ENCODE measurements at places on chromosomes 3 and 15.

- no peak for DNase-seq
These were observed 165.4 kb upstream of the TOPAZ1 start for GRCh38 chr3:44076221-44076829.

DNA sequence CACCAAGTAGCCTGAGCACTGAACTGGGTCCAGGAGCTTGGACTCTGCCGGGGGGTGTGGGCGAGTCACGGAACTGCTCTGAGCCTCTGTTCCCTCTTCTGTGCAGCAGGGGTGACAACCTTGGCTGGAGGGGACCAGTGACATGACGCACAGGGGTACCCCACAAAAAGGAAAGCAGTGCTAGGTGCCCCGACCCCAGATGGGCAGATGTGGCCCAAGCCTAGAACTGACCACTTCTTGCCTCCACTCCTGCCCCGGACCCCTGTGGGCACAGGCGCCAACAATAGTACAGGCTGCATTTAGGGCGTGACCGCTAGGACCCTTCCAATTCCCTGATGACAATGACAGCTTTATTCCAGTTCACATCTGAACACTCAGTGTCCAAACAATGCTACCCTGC lies 255.9 kb upstream of the LYSMD4 start:
- DNase-seq: no peak

GRCh38 chr3:126911162-126912026 lies 71.5 kb upstream of the PLXNA1 start:
- peak; percentile 65 for DNase-seq

DNA sequence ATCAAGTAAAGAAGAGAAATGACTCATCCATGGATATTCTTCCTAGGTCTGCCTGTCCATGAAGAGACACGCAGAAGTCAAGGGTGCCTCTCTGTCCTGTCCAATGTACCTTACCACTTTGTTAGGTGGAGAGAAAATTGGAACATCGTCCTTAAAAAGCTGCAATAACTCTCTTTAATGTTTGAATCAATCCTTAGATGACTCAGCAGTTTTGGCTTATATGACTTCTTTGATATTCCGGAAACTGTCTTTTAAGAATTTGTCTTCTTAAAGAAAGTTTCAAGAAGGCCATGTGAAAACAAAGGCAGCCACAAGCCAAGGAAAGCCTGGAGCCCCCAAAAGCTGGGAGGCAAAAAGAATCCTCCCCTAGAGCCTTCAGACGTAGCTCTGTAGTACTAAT lies 49.2 kb downstream of the MRPL3 start:
- peak; percentile 3 for DNase-seq

DNA sequence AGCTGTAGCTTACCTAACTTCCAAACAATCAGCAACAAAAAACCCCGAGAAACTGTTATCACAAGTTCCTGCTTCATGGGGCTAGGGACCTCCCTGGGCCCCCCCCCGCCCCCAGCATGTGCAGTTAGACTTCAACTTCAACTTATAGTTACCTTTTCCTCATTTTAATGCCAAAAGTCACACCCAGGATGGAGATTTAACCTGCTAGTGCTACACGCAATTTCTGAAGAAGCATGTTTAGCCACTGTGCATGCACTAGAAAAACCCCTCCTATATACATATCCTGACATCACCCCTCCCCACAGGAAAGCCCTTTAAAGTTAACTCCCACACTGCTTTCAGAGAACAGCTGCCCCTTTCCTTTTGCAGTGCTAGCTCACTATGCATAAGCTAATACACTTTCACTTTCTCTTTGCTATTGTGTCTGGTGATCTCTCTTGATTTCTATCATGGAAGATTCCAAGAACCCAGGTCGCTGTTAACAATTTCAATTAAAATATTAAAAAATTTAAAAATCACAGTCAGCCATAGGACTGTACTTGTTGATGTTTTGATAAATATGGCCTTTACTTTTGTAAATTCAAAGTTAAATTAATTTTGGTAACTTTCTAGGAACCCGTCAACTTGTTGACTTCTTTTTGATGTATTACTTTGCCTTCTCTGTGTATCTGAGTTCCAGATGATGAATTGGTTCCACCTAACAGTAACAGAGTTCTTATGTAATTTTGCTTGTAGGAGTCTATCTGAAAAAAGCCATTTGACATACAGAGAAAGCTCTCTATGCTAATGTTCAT lies 75.2 kb upstream of the ACAD9 start:
- DNase-seq: peak; percentile 57

DNA sequence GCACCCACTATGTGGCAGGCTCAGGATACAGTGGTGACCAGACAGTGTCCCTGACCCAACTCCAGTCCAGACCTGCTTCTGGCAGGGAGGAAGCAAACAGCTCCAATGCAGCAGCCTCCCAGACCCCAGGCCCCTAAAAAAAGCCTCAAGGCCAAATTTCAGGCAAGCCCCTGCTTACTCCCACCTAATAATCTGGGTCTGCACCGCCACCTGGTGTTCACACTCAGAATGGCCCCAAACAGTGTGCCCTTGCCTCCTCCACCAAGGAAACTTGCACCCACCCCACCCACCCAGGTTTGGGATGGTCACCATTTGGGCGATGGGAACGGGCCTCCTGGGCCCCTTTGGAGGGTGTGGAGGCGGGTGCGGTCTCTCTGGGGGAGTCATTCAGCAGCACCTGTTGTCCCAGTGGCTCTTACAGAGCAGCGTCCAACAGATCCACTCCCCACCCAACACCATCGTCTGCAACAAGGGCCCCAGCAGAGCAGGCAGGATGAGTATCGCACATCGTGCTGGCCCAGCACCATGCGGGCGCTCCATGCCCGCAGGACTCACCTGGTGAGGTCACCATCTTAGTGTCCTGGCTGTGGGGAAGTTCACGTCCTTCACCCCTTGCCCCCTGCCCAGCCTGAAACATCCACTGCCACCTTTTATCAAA lies 17.3 kb downstream of the C3orf18 start:
- DNase-seq: peak; percentile 78

DNA sequence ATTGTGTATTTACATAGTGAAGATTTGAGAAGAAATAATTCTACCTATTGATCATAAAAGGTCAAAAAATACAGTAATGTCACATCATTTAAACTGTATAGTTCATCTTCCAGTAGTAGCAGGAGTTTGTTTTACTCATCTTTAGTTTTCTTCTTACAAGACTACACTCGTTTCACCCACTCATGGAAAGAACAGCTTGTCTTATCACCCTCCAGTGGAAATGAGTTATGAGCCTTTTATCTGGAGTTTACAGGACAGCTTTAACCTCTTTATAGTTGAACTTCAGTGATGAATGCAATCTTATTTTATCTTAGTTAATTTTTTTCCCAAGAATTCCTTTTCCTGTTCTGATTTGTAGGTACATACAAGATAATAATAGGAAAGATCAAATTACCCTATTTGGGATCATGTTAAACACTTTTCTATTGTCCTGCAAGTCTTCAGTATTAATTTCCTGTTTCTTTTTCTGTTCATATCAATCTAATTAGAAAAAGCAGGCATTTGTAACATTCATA lies 36.8 kb downstream of the RBMS3 start:
- DNase-seq: no peak

- no peak for DNase-seq
These were observed 85.0 kb downstream of the TM4SF4 start for GRCh38 chr3:149559525-149559924.

DNA sequence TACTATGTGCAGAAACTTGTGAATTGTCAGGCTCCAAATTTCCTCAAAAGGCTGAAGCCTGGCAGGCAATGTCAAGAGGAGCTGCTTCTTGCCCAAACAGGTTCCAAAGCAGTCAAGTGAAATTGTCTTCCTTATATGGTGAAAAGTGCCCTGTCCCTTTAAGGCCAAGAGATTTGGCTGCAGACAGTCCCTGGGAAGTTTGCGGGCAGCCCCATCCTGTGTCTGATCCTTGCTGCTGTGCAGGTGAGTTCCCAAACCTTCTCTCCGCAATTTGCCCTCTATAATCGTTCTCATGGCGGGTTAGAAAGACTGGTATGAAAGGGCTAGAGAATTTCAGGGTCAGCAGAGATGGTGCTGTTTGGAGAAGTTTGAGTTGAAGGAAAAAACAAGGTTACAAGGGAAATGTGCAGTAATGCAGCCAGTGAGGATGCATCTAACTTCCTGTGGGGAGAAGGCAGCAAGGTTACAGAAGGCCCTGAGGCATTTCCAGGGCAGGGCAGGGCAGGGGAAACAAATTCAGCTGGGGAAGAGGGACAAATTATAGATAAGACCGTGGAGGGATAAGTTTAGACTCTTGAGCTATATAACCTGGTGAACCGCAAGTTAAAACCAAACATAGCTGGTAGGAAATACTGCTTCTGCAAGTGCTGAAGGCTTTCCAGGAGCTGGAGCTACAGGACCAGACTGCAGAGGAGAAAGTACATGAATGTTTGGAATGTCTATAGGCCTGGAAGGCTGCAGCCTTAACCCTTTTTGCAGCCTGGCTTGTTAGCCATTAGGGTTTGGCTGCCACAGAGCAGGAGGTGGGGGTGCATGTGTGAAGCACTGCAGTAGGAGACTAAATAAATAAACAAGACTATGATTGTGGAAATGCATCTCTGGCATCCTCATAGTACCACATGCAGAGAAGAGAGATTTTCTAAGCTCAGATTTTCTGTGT lies 256.2 kb upstream of the IL12A start:
- DNase-seq: peak; percentile 70

DNA sequence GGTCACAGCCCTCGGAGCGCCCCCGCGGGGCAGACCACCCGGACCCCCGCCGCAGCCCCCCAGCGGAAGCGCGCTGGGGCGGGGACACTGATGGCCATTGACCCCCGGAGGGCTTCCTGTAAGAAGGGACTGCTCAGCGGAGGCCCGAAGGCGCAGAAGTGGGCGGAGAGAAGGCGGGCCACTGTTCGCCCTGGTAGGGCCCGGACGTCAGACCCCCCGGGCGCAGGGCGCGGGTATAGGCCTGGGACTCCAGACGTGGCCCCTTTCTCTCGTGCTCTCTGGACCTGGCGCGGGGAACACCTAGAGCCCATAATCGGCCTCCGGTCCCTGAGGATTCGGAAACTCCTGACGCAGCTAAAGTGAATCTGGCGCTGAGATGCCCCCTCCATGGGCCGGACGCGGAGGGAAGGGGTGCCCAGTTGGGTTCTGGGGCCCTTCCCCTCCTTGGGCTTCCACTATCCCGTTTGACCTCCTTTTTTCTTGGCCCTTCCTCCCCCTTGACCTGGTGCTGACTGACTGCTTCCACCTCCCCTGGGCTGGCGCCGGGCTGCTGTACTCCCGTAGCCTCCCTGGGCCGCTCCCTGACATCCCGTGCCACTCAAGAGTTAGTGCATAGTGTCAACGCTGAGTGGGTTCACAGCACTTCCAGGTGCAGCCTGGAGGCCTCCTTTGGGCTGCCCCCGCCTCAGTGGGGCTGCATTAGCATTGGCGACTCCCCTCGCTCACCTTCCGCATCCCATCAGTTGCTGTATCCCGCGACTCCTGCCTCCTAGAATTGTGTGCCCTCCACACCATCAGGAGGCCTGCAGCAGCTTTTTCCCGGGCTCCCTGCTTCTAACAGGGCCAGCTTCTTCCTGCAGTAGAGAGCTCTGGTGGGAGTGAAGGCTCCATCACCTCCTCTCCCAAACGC lies 694 bp downstream of the ABTB1 start:
- DNase-seq: peak; percentile 71

GRCh38 chr3:174483254-174483653 lies 375.9 kb upstream of the NAALADL2 start:
- DNase-seq: no peak

Data from adipocyte (in vitro differentiated cells).